ENCODE measurements at places on chromosomes 3 and 15.

DNA sequence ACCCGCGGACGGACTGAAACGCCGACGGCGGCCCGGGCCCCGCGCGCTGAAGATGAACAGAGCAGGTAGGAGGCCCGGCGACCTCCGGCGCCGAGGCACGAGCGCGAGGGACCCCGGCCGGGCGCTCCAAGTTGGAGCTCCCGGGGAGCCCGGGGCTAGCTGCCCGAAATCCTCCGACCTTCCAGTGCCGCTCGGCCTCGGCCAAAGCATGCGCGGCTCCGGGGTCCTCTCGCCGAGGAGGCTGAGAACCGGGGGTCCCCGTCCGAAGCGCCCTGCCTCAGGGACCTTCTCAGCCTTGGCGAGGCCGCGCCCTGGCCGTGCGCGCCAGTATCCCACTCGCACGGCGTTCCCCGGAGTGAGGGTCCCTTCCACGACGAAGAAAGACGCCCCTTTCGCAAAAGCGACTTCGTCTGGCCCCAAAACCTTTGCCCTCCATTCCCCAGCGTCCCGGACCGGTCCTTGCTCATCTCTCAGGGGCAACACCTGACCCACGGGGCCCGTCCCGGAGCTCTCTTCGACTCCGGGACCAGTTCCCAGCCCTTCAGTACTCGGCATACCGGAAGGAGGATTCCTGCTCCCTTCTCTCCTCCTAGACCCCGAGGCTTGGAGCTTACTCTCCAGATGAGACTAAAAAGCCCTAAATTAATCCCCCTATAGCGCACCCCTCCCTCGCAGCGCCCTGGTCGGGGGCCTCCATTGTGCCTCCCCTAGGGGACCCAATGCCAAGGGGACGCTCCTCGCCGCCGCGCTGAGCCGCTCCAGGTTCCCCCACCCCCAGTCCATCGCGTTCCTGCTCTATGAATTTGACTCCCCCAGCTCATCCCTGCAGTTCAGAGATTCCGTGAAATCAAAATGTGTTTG is 7.7 kb upstream of the FGD5 start:
- no peak for DNase-seq

- DNase-seq: no peak
Observed at GRCh38 chr3:118782755-118783202, 251.9 kb downstream of the IGSF11 start.

DNA sequence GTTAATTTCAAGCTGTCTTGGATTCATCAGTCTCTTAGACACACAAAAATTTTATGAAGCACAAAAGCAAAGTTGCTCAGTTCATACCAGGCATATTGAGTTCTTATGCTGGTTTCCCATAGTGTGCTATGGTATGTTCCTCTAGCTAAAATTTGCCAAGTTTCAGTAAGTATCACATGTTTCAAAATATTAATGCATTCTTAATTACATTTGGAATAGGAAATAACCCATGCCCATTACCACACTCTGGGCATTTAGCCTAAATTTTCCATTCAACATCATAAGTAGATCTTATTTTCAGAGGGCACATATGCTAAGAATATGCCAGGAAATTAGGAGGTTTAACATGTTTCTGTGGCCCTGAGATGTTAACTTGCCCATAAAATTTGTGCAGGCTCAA is 289.9 kb downstream of the SHOX2 start:
- no peak for DNase-seq

DNA sequence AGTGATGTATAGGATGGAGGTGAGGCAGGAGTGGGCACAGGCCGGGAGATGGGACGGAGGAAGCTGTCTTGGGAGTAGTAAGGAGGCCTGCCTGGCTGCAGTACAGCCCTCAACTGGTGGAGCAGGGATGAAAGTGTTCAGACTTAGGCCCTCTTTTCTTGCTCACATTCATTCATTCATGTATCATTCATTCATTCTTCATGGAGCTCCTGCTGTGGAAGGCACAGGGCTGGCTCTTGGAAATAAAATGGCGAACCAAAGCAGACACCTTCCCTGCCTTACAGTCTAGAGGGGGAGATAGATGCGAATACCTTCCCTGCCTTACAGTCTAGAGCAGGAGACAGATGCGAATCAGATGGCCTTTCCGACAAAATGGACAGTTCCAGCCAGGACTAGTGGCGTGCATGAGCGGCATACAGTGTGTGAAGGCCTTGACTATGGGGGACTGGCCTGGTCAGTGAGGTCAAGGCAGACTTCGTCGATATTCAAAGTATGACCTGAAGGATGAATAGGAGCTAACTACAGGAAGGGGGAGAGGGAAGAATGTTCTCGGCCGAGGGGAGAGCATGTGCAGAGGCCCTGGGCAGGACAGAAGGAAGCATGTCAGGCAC is 143.2 kb upstream of the TLE3 start:
- DNase-seq: no peak

DNA sequence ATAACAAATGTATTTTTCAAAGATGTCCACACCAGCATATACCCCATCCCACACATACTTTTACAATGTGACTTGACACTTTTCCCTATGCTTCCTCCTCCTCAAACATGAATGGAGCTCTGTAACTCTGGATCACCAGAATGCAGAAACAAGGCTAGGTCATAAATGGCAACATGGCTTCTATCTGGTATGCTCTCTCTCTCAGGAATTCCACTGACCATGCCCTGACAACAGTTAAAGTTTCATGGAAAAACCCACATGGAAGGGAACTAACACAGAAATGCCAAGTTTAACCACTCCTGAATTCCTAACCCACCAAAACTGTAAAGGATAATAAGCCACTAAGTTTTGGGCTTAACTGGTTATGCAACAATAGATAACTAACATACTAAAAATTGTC is 19.9 kb downstream of the MYO9A start:
- no peak for DNase-seq

GRCh38 chr3:50350213-50350526 is 405 bp downstream of the NPRL2 start:
- no peak for DNase-seq
